NCI-H526 treated with DMSO at 0.1 percent for 48 hours (cell line): ENCODE measurements at places on chromosomes 12 and 14.
A peak's percentile ranks its signal among the peaks of the same experiment; 100 is the strongest.

- no peak for DNase-seq
Measured at GRCh38 chr14:50425816-50426215, 29.1 kb upstream of the CDKL1 start.

- no peak for DNase-seq
Measured at GRCh38 chr12:104498211-104498801, 41.6 kb downstream of the CHST11 start.

DNA sequence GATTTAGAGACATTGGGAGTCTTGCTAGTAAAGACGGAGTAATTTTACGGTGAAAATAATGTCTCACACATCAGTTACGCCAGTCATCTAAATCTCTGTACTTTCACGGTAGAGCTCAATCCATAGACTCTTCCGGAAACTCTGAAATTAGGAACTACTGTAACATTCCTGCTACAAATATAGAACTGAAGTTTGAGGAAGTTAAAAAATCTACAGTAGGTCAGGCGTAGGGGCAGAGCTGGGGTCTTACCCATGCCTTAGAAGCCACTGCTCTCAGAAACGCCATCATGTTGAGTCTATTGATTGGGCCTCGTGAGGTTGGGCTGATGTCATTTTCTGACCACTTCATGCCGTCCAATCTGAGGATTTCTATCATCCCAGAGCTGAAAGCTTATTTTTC is 1029.8 kb upstream of the TMEM132C start:
- DNase-seq: no peak

- DNase-seq: no peak
Measured at GRCh38 chr14:100059438-100059781, 5.8 kb upstream of the EVL start.

- DNase-seq: no peak
Measured at GRCh38 chr12:81176796-81177195, 98.9 kb downstream of the ACSS3 start.

- no peak for DNase-seq
Measured at GRCh38 chr12:105569886-105570285, 239.4 kb downstream of the C12orf75 start.

DNA sequence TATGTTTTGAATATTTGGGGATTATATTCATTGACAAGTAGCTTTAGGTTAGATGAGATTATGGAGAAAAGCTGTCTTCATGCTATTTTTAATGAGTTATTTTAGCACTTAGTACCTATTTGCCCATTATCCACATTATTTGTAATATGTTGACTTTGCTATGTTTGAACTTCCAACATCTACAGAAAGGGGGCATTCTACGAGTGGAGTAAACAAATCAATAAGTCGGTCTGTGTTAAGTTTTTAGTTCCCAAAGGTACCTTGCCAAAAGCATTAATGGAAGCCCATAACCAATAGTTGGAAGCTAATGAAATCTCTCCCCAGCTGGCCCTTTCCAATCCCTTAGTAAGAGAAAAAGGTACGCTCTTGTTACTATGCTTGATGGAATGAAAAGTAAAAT is 250.0 kb upstream of the E2F7 start:
- DNase-seq: no peak

DNA sequence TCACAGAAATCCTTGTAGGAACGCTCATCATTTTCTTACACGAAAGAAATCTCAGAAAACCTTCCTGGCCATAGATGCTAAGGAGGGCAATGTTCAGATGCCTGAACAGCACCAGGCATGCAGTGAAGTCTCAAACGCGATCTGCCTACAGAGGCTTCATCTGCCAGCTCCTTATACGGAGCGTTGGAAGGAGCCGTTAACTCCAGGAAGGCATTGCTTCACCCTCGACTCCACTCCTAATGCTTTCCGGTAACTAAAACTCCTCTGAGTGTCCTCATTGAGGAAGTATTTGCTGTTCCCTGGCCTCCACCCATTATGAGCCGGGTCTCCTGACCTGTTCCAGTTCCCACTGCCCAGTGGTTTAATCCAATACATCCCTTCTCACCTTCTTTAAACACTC is 502.7 kb downstream of the BCL11B start:
- no peak for DNase-seq

DNA sequence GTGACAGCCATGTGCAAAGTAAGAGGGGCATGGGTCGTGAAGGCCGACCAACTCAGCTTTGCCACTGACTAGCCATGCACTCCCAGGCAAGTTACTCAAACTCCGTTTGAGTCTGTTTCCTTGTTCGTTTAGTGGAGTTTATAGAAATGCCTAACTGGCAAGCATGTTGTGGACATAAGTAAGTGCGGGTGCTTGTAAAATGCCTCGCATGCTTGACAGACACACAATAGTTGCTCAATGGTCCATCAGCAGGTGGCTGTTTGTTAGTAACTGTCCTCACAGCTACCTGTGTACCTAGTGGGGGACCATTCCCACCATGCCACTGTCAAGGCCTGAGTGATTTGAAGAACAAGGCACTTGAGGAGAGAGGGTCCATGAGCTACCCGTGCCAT is 338.3 kb downstream of the DPF3 start:
- no peak for DNase-seq

GRCh38 chr12:71008616-71009015 is 88.1 kb upstream of the PTPRR start:
- DNase-seq: no peak

- no peak for DNase-seq
Measured at GRCh38 chr14:68559949-68560348, 232.9 kb downstream of the ZFP36L1 start.

GRCh38 chr12:94676031-94676641 is 25.8 kb upstream of the TMCC3 start:
- DNase-seq: no peak

- DNase-seq: peak; percentile 68
Measured at GRCh38 chr12:130013771-130014484, 110.1 kb upstream of the TMEM132D start.

DNA sequence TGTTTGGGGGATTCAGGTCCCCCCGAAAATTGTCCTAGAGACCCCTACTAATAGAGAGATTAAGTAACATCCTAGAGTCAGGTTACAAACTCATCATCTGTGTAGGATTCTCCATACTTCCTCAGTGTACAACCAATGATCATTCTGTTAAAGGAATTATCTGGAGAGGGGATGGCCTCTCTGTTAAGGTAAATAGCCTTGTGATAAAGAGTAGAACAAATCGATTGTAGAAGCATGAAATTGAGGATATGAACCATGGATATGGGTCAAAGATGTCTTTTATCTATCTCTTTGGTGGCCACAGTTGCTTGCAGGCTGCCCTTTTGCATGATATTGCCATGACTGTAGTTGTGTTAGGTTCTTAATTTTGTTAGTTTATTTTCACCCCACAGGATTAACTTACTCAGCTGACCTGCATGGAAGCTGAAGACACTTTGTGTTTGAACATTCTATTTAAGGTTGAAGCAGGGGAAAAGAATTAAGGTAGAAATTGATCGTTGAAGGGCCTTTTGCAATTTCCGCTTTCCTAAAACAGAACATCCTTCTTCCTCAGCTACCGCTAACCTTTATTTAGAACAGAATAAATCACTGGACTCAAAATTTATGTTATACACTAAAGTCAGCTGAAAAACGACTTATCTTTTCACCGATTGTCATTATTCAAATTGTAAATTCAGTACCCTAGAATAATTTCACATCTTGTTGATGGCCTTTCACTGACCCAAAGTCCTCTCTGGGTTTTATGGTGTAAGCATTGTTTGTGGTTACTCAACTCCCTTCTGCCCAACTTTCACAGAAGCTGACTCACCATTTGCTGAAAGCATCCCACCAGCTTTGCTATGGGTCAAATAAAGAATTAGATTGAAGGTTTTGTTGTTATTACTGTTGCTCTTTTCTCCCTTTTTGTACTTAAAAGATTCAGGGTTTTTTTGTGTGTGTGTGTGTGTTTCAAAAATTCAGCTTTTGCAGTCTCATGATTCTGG is 52.3 kb downstream of the IRAK3 start:
- DNase-seq: no peak

- no peak for DNase-seq
Measured at GRCh38 chr12:90042920-90043641, 334.4 kb upstream of the ATP2B1 start.

- peak; percentile 47 for DNase-seq
Measured at GRCh38 chr12:754851-755562, 2.6 kb downstream of the WNK1 start.

DNA sequence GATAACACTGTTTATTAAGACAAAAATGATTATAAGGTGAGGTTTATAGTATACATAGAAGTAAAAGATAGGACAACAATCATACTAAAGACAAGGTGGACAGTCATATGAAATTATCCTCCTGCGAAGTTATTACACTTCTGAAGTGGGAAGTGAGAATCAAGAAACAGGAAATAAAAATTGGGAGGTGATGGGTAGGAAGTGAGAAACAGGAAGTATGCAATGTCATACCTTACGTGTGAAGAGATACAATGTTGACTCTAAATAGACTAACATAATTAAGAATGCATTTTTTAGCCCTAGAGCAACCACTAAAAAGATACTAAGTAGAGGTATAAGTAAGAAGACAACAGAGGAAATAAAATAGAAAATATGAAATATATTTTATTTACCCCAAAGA is 43.7 kb downstream of the GRIN2B start:
- no peak for DNase-seq

GRCh38 chr14:23434488-23435222 is 805 bp downstream of the MYH7 start:
- no peak for DNase-seq

GRCh38 chr12:49680075-49680474 is 27.1 kb downstream of the FMNL3 start:
- DNase-seq: no peak
